ENCODE measurements at places on chromosomes 13 and 19.

DNA sequence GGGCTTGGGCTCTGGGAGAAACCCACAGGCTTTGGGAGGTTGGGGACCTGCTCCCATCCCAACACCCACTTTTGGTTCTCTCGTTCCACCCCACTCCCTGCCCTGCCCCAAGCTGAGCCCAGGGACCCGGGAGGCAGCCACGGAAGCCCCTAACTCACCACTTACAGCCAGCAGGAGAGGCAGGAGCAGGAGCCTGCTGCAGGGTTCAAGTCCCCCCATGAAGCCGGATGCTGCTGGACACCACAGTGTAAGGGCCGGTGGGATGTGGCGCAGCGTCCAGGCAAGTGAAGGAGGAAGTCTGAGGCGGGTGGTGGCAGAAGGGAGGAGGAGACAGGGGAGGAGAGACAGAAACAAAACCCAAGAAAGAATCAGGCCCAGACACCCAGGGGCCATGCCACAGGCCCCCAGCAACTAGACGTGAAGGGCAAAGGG, at the start of gene TYROBP:
Gene TYROBP (minus strand): TSS at position 286 of the 432 bp plus-strand sequence. CDS start 67 bp downstream, at position 219.
- DNase-seq, result no peak

GRCh38 chr13:113369189-113369588, 5.3 kb upstream of the GRTP1 start:
- DNase-seq, result no peak

GRCh38 chr19:45693106-45693788, 781 bp downstream of the QPCTL start:
- DNase-seq, result peak; percentile 39

DNA sequence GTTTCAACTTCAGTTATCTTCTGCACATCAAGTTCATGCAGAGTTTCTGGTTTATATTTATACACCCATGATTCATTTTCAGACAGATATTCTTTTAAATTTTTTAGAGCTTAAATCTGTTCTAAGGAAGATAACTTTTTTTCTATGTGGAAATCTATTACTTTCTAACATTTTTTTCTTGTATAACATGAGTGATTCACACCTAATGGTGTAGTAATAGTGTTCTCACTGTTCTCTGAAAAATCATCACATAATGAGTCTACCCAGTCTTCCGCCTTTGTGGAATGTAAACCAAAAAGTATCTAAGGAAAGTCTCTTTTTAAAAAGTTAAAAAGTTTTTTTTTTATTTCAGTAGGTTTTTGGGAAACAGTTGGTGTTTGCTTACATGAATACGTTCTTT, 70.8 kb downstream of the FNDC3A start:
- no peak for DNase-seq

GRCh38 chr19:867855-868457, 8.5 kb downstream of the CFD start:
- DNase-seq, result no peak

DNA sequence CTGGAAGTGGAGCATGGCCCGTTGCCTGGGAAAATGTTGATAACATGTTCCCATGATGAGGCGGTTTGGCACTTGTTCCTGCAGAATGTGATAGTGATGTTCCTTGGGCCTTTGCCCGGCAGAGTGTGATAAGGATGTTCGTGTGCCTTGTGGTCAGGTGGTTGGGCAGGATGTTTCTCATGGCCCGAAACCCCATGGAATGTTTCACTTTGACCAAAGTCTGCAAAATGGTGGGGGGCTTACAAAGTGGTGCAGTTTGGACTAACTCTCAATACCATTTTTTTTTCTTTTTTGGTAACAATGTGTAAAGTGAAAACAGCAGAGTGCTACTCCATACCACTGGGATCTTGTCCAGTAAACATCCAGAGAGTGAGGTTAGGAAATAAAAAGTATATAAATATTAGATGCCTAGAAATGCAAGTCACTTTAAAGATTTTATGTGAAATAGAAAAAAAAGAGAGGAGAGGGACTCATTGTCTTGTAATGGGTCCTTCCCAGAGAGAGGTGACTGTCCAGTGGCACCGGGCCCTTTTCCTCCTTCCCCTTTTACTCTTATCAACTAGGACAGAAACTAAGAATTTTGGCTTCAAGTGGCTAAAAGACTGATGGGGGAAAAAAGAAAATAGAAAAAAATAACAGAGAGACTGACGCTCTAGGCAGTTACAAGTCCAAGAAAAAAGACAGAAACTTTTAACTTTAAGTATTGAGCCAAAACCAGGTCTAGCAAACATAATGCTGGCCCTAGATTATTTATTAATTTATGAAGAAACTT, 5.7 kb downstream of the FPR3 start:
- no peak for DNase-seq

GRCh38 chr19:14315433-14315832, 65.8 kb upstream of the ADGRE5 start:
- no peak for DNase-seq

- no peak for DNase-seq
Observed at GRCh38 chr19:56101746-56102535, 19.2 kb downstream of the ZNF787 start.

- peak; percentile 51 for DNase-seq
Observed at GRCh38 chr19:43777163-43777695, 3.5 kb downstream of the KCNN4 start.

DNA sequence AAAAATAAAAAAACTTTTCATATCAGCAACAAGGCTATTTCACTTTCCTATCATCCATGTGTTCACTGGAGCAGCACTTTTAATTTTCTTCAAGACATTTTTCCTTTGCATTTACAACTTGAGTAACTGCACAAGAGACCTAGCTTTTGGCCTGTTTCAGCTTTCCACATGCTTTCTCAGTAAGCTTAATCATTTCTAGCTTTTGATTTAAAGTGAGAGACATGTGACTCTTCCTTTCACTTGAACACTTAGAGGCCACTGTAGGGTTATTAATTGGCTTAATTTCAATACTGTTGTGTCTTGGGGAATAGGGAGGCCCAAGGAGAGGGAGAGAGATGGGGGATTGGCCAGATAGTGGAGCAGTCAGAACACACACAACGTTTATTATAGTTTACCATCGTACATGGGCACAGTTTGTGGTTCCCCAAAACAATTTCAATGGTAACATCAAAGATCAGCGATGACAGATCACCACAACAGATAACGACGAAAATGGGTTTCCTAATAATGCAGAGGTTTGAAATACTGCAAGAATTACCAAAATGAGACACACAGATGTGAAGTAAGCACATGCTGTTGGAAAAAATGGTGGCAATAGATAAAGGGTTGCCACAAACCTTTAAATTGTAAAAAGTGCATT, 117.6 kb downstream of the GGACT start:
- DNase-seq, result no peak

DNA sequence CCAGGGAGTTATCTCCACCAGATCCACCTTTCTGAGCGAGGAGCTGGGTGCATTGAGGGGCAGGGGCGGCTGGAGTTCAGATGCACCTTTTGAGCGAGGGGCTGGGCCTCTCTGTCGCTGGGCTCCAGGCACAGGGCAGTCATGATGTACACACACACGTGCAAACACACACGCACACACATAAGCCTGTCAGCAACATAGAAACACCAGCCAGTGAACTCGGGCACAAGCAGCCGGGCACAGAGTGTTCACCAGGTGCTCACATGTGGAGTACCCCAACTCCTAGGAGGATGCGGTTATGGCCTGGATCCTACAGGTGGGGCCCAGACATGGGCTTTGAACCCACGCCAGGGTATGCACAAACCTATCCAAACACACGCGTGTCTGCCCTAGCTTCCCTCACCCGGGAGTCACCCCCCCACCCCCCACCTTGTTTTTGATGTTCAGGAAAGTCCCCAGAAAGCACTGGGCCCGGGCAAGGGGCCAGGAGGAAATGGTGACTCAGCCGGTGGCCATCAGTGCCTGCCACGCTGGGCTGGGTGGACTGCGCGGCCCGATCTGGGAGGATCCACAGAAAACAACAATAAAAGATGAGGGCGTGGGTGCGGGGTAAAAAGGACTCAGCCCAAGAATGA, 13.3 kb downstream of the ARRDC2 start:
- DNase-seq, result peak; percentile 75

DNA sequence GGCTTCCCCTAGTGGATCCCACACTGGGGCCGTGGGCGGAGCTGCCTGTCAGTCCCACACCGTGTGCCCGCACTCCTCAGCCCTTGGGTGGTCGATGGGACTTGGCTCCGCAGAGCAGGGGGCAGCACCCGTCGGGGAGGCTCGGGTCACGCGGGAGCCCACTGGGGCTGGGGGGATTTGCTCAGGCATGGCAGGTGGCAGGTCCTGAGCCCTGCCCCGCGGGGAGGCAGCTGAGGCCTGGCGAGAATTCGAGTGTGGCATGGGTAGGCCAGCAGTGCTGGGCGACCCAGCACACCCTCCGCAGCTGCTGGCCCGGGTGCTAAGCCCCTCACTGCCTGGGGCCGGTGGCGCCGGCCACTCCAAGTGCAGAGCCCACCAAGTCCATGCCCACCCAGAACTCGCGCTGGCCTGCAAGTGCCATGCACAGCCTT, 481.7 kb upstream of the PRR20A start:
- DNase-seq, result no peak

GRCh38 chr13:50668691-50669271, 174.7 kb downstream of the DLEU7 start:
- DNase-seq, result no peak

DNA sequence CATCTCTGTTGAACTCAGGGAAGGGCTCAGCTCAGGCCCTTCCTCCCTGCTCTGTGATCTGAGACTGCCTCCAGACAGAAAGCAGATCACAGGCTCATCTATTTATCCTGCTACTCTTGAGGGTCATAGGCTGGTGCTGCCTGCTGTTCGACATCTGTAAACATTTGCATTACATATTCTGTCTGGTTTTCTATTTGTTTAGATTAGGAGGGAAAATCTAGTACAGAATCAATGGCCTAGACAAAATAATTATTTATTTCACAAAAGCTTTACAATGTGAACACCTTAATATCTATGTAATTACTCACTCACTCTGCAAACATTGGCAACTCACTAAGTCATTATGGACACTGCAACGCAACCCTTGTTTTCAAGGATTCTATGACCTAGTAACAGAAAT, 43.0 kb downstream of the CEP89 start:
- DNase-seq, result no peak

DNA sequence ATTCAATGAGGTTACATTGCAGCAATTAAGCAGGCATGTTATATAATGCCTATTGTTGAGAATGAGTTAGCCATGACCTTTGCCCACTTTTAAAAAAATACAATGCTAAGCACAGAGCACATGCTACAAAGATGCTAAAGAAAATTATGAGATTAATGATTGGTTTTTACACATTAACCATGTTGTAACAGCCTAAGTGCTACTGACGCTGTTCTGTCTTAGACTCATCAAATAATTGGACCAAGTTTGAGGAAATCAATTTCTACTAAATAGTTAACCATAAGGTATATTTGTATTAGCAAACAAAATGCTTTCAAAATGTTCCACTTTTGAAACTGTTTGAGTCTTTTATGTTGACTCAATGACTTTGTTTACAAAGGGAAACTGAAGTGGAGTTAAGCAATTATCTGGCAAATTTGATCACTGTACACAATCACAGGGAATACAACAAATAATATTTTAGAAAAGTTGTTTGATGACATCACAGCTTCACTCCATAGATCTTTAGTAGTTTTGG, 14.3 kb downstream of the MIR17HG start:
- DNase-seq, result no peak

- DNase-seq, result no peak
Observed at GRCh38 chr13:45295536-45295935, 45.4 kb downstream of the TPT1 start.

DNA sequence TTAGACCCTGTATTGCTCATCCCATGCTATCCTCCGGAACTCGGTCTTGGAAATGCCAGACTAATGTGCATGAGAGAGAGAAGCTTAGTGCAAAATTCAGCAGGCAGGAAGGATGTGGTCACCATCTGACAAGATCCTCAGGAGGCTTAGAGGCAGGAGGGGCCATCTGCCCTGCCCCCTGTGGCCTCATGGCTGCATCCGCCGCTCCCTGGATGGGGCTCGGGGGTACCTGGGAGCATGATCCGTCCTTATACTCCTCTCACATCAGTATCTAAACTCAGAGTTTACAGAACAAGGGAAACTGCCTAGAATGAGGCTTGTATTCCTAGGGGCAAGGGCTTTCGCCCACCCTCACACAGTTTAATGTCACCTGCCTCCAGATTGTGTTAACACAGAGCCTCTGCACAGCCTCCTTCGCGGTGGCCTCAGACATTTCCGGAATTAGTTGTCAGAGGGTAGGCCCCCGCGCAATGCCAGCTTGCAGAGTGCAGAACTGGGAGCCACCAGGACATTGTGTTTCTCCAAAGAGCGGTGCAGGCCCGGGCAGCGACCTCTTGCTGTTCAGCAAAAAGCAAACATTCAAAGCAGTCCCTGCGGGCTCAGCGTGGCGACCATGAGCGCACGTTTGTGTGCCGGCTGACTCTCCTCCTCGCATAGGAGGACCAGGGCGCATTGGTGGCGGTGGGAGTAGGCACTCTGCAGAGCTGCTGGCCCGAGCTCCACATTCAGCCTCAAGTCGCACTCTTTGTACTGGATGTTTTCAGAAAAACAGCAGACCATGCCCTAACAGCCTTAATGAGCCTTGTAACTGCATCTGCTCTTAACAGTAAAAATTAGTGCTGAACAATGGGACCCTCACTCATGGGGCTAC, 39.1 kb downstream of the GPR12 start:
- DNase-seq, result peak; percentile 5

GRCh38 chr13:53012707-53013106, 15.9 kb upstream of the OLFM4 start:
- DNase-seq, result no peak

DNA sequence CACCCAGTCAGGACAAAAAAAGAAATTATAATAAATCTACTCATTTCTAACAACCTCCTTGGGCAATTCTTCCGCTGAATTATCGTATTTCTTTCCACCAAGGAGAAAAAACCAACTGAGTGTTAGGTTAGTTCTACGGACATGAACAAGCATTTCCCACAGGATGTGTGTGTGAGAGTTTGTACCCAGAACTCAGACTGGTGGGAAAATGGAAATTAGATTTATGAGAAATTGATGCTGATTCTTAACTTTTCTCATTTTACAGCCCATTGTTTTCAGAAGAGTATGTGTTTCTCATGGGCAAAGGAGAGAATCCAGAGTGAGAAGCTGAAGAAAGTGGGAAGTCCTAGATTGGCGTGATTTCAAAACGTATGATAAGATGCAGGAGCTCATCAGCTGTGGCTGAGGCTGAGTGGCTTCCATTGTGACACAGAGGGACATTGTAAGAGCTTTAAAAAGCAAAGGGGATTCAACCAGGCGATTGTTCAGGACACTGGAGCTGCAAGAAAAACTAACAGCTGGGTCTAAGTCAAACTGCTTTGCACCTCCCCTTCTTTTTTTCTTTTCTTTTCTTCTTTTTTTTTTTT, 184.7 kb upstream of the ARGLU1 start:
- DNase-seq, result no peak

GRCh38 chr13:32031025-32031814, at the start of gene FRY:
TSS of gene FRY (plus strand) at chr13:32031774. CDS start at chr13:32031796, 22 bp downstream.
- peak; percentile 22 for DNase-seq

GRCh38 chr19:19548915-19549759, 11.1 kb downstream of the CILP2 start:
- DNase-seq, result no peak

DNA sequence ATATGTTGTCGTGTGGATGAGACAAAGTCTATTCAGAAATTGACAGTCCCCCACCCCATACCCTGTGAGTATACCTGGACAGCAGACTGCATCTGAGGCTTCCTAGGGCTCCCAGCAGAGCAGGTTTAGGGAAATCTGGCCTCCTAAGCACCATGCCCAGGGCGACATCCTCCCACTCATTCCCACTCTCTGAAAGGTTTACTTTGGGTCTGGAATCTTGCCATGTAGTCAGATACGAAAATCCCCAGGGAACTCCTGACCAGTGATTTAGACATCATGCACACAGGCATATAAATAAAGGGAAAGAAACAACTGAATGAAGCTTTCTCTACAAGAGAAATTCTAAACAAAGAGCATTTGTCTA, 717 bp upstream of the NALCN start:
- no peak for DNase-seq
